ENCODE measurements at places on chromosomes 13 and 19.

GRCh38 chr19:49113762-49114629, at the start of gene LIN7B:
Gene LIN7B, plus strand, starts transcription at chr19:49114370. Its CDS starts 35 bp downstream, at chr19:49114405.
- peak; percentile 53 for DNase-seq

- DNase-seq = no peak
Observed at GRCh38 chr19:45253396-45254027, 2.4 kb downstream of the MARK4 start.

DNA sequence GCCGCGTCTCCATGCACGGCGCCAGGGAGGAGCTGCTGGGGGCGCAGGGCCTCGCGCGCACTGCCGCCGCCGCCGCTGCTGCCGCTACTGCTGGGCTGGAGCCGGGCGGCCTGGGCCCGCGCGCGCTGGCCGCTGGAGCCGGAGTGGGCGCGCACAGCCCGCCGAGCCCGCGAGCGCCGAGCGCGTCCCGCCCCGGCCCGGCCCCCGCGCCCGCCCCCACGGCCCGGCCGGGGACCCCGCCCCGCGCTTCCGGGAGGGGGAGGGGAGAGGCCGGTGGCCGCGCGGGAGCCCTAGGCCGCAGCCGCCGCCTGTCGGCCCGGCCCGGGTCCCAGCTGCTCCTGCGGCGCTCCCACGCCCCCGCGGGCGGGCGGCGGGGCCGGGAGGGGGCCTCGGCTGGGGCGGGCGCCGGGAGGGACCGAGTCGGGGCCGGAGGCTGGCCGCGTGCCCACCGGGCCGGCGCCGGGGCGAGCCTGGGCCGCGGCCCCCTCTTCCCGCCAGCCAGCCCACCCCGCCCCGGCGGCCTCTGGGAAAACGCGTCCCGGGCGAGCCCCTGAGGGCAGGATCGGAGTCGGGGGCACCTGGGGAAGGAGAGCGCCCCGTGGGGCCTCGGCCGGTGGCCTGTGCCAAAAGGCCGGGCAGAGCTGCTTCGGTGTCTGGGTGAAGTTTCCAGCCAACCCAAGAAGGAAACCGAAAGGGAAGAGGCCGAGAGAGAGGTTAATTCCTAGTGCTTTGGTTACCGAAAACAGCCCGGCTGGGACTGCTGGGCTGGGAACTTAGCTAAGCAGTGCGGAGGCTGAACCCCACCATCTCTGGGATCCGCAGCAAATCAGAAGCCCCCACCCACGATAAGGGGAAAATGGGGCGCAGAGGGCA, at the start of gene STK24:
Gene STK24, minus strand, starts transcription at position 145 of the 873 bp plus-strand sequence. CDS start 321 bp downstream, outside the sequence.
- DNase-seq = peak; percentile 46

GRCh38 chr19:12689012-12689411, 1.2 kb downstream of the GNG14 start:
- DNase-seq = no peak

GRCh38 chr19:1324806-1325567, 39.3 kb downstream of the EFNA2 start:
- DNase-seq = no peak

GRCh38 chr19:35703343-35703742, 1.0 kb upstream of the ZBTB32 start:
- no peak for DNase-seq

DNA sequence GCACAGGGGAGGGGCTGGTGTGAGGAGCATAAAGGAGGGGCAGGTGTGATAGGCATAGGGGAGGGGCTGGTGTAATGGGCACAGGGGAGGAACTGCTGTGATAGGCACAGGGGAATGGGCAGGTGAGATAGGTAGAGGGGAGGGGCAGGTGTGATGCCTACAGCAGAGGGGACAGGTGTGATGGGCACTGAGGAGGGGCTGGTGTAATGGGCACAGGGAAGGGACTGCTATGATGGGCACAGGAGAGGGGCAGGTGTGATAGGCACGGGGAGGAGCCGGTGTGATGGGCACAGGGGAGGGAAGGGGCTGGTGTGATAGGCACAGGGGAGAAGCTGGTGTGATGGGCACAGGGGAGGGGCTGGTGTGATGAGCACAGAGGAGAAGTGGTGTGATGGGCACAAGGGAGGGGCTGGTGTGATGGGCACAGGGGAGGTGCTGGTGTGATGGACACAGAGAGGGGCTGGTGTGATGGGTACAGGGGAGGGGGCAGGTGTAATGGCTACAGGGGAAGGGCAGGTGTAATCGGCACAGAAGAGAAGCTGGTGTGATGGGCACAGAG, 39.5 kb upstream of the POP4 start:
- DNase-seq = no peak

GRCh38 chr13:31166591-31166990, 4.9 kb upstream of the HSPH1 start:
- no peak for DNase-seq

GRCh38 chr13:110869231-110869804, 45.6 kb downstream of the ANKRD10 start:
- DNase-seq = no peak

DNA sequence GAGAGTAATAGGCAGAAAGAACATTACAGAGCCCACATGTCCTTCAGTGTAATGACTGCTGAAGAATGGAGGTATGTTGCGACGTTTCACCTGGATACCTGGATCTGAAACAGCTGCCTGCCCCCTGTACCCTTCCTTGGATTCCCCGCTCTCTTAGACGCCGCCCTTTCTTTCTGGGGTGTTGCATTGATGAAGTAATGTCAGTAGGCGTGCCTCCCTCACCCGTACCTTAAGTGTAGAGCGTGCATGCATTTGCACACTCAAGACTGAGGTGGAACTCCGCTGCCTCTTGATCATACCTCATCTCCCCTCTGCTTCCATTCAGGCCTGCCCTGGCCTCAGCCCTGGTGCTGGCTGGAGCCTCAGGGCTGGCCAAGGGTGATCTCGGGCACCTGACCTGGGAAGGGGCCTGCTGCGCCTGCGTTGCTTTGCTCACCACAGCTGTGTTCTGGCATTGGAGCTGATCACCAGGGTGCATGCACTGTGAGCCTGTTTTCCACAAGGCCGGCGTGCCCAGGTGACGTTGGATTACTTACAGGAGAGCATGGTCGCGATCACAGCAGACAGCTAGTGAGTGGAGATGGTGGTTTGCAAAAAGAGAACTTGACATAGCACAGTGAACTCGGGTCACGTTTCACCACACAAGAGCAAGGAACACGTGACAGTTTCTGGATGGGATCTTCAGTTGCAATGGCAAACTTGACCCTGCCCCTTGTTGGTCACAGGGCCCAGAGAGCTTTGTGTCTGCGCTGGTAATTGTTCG, 99.0 kb downstream of the ARHGEF7 start:
- no peak for DNase-seq

GRCh38 chr19:32976223-32976805, 4.3 kb downstream of the FAAP24 start:
- DNase-seq = peak; percentile 50

GRCh38 chr19:54316746-54317107, 3.8 kb upstream of the LILRA5 start:
- no peak for DNase-seq

DNA sequence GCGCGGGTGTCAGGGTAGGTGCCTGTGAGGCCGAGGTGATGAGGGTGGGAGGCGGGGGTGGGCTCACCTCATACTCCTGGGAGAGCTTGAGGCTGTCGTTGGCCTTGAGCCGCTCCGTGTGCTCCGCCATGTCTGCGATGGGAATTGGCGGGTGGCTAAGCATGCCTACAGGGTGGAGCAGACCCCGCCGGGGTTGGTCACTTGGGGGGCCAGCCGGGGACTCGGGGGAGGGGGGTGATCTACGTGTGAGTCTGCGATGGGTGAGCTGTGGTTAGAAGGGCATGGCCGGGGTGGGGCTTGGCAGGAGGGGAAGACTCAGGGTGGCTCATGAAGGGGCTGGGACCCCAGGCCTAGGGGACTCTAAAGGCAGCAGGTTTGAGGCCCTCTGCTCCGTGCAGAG, 125.2 kb downstream of the PTPRS start:
- DNase-seq = no peak

DNA sequence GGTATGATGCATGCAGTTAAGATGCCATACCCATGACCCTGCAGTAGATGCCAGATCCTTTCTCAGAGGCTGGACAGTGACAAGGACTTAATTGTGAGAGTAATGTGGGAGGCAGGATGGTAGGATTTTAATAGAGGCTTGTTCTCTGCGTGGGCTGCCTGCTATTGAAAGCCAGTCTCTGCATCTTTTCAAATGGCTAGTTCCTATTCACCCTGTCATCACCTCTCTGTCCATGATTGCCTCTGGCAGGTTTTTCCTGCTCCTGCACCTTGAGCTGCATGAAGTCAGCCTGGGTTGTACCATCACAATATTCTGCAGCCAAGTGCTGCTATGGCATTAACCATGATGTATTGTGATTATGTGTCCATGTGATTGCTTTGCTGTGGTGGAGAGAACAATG, 440.5 kb downstream of the ITGBL1 start:
- no peak for DNase-seq

- no peak for DNase-seq
Observed at GRCh38 chr19:16075430-16076153, 703 bp upstream of the TPM4 start.

GRCh38 chr19:2454962-2455850, 1.6 kb downstream of the LMNB2 start:
- no peak for DNase-seq

DNA sequence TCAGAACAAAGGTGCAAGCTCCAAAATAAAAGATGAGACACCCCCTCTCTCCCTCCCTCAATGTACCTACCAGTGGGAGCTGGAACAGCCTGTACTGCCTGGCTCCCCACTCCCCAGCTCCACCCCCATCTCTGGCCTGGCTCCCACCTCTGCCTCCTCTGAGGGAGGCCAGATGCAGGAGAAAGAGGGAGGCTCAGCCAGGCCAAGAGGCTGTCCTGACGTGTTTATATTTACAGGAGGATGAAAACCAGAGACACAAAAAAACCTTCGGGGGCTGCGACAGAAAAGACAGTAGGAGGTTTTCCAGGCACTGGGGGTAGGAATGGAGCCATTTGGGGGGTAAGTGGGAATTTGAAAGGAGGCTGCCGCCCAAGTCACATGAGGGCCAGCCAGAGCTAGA, 19.7 kb downstream of the ARHGEF18 start:
- no peak for DNase-seq

DNA sequence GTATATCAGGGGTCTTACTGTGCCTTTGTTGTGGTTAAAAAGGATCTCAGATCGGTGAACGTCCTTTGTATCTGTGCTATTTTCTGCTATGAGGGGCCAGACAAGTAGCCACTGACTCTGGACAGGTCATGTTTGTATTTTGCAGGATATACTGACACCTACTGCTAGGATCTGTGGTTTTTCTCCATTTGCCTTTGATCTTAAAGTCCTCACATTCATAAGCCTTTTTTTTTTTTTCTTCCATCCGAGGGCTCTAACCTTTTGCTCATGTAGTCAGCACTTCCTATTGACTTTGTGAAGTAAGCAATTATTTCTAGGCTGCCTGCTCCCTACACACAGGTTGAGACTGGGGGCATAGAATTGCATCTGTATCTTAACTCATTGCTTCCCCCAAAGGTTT, 106.2 kb downstream of the SLITRK5 start:
- DNase-seq = no peak

GRCh38 chr13:100954430-100955305, 280.1 kb upstream of the TMTC4 start:
- no peak for DNase-seq

GRCh38 chr19:12648088-12648487, 18.5 kb downstream of the MAN2B1 start:
- no peak for DNase-seq

DNA sequence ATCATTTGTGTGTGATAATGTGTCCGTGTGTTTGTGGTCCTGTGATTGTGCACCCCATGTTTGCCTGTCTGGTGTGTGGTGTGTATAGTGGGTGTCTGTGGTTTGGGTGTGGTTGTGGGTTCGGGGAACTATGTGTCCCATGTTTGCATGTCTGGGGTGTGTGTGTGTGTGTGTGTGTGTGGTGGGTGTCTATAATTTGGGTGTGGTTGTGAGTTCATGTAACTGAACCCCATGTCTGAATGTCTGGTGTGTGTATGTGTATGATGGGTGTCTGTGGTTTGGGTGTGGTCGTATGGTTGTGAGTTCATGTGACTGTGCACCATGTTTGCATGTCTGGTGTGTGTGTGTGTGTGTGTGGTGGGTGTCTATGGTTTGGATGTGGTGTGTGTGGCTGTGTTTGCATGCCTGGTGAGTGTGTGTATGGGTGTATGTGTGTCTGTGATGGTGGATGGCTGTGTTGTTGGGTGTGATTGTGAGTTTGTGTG, 11.1 kb upstream of the NFIX start:
- DNase-seq = no peak

GRCh38 chr19:2500156-2500555, 24.2 kb downstream of the GADD45B start:
- DNase-seq = no peak

GRCh38 chr13:29583073-29583785, 12.3 kb downstream of the SLC7A1 start:
- DNase-seq = no peak

DNA sequence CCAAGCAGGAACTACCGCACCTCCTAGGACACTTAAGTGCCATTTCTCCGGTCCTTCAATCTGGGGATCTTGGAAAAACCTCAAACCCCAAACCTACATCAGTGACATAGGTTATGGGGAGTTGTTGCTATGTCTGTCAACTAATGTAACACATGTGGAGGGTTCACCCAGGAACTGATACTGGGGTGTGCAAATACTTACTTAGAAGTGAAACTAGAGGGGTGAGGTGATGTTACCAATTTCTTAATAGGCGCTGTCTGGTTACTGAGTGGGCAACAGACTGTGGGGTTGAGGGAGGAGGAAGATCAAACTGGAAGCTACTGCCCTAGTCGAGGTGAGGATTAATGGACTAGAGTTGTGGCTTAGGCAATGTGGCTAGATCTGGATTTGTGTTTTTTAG, 1.9 kb downstream of the ZNF586 start:
- no peak for DNase-seq

DNA sequence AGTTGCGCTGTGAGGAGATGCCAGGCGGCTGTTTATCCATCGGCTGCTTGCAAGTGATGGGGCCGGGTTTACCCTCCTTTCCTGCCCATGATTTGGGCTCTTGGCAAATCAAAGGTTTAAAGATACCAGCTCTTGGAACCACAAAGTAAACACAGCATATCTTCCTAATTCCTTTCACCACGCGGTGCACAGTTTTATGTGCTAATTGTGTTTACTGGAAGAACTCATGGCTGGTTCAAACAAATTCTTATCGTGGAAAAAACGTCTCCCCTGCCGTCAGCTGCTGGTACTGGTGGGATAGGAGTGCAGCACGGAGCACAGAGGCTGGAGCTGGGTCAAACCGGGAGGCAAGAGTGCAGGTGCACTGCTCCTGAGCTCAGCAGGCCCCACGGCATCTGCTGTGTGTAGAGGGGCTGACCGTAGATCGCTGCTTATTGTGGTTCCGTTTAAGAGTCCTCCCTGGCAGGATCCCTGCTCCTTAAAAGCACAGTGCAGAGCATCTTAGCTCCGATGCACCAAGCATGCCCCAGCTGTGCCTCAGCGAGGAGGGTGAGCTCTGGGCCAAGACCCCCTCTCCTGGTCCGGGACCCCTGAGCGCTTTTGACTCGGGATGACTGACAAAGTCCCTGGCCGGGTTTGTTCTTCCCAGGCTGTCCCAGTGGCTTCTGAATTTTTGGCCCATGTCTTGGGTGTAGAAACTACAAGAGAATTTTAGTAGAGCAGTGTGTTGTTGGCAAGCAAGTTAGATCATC, 51.3 kb upstream of the GAS6 start:
- no peak for DNase-seq

Data from stimulated activated CD8-positive, alpha-beta memory T cell treated with anti-CD3 and anti-CD28 coated beads, Interleukin-15, amount 100 ng/mL, for 24 hours (primary cell).